ENCODE measurements at places on chromosomes 5 and 9.

GRCh38 chr5:77231471-77232138, 21.1 kb downstream of the PDE8B start:
- H3K4me1 ChIP-seq, result peaks cover 9% of the 10 kb centered on the region
- H3K36me3 ChIP-seq, result no peaks in the 10 kb centered on the region
- DNase-seq, result no peak

DNA sequence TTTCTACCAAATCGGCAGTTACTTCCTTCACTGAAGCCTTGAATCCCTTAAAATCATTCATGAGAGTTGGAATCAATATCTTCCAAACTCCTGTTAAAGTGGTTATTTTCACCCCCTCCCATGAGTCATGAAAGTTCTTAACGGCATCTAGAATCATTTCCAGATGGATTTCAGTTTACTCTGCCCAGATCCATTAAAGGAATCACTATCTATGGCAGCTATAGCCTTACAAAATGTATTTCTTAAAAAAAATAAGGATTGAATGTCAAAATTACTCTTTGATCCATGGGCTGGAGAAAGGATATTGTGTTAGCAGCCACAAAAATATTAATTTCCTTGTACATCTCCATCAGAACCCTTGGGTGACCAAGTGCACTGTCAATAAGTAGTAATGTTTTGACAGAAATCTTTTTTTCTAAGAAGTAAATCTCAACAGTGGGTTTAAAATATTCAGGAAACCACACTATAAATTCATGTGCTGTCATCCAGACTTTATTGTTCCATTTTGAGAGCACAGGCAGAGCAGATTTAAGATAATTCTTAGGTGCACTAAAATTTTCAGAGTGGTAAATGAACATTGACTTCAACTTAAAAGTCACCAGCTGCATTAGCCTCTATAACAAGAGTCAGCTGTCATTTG, 767.7 kb downstream of the DTWD2 start:
- no peak for DNase-seq
- H3K27ac ChIP-seq, result no peak overlapping the region
- H3K4me3 ChIP-seq, result no peak overlapping the region
- H3K4me1 ChIP-seq, result no peaks in the 10 kb centered on the region

- H3K4me1 ChIP-seq, result no peaks in the 10 kb centered on the region
- no peaks in the 10 kb centered on the region for H3K27me3 ChIP-seq
- H3K4me3 ChIP-seq, result no peak overlapping the region
- H3K27ac ChIP-seq, result no peak overlapping the region
- no peak for DNase-seq
- no peaks in the 10 kb centered on the region for H3K36me3 ChIP-seq
Observed at GRCh38 chr5:56069652-56070226, 75.0 kb upstream of the IL6ST start.

GRCh38 chr5:35302544-35302943, 72.3 kb upstream of the PRLR start:
- H3K4me3 ChIP-seq, result no peak overlapping the region
- H3K27ac ChIP-seq, result no peak overlapping the region
- H3K36me3 ChIP-seq, result no peaks in the 10 kb centered on the region
- H3K27me3 ChIP-seq, result no peaks in the 10 kb centered on the region
- no peak for DNase-seq
- no peaks in the 10 kb centered on the region for H3K4me1 ChIP-seq

- no peaks in the 10 kb centered on the region for H3K27me3 ChIP-seq
- no peak overlapping the region for H3K4me3 ChIP-seq
- H3K36me3 ChIP-seq, result no peaks in the 10 kb centered on the region
- DNase-seq, result no peak
Observed at GRCh38 chr5:67831048-67831447, 384.5 kb upstream of the PIK3R1 start.

GRCh38 chr5:157857816-157858526, 974 bp downstream of the CLINT1 start:
- H3K27ac ChIP-seq, result peak overlapping the region; percentile 71
- H3K4me3 ChIP-seq, result peak overlapping the region; percentile 76
- DNase-seq, result no peak

GRCh38 chr9:94534901-94535300, 20.0 kb upstream of the PCAT7 start:
- no peaks in the 10 kb centered on the region for H3K27me3 ChIP-seq
- H3K4me3 ChIP-seq, result no peak overlapping the region
- peaks cover 9% of the 10 kb centered on the region for H3K4me1 ChIP-seq
- no peak overlapping the region for H3K27ac ChIP-seq

Measured in Calu3 (cell line).